ENCODE measurements at places on chromosomes 7 and 10.
A peak's percentile ranks its signal among the peaks of the same experiment; 100 is the strongest.

DNA sequence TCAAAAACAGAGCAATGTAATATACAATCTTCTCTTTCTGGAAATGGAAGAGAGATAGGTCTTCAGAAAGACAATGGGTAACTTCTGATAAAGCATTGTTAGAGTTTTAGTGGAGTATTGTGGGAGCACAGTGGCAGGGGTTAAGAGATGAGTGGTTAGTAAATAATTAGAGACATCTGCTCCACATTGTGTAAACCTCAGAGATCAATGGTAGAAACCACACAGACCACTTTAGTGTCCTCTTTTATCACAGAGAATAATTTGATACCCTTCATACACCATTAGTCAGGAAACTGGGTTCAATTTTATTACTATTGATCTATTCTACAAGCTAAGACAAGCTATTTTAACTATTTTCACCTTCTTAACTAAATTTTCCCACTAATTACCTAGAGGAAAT lies 35.9 kb upstream of the MAGI2 start:
- DNase-seq, result no peak

- DNase-seq, result no peak
These were observed 87.4 kb upstream of the PIP4K2A start for GRCh38 chr10:22801785-22802184.

- DNase-seq, result no peak
These were observed 4.5 kb downstream of the ZSCAN25 start for GRCh38 chr7:99621271-99621670.

GRCh38 chr10:72702868-72703581 lies 11.1 kb downstream of the MCU start:
- DNase-seq, result no peak

DNA sequence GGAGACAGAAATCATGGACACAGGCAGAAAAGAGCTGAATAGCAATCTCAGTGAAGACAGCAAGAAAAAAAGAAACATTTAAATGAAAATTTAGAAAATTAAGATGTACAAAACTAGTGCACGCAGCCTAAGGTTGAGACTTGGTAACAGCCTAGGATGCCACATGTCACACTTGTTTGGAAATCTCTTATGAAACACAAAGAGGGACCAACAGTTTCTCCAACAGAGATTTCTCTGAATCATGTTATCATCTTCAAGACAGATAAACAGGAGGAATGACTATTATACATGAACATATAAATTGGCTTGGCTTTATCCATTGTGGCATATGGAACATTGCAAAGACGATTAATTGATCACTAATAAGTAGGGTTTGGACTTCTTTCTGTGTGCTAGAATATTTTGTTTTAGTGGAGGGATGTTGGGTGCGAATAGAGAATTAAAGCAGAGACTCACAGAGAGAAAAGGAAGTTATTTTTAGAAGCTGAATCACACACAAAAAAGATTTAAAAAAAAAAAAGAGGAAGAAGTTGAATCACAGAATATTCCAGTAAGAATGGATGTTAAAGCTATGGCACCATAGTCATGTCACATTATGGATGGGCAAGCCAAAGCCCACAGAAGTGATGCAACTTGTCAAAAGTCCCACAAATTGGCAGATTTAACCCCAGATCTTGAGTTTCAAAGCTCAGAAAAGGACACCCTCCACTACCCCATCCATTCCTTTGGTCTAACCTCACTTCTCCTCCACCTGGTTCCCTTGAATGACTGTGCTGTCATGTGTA lies 91.6 kb downstream of the MYOF start:
- no peak for DNase-seq

GRCh38 chr7:158067931-158068482 lies 519.6 kb downstream of the PTPRN2 start:
- no peak for DNase-seq

DNA sequence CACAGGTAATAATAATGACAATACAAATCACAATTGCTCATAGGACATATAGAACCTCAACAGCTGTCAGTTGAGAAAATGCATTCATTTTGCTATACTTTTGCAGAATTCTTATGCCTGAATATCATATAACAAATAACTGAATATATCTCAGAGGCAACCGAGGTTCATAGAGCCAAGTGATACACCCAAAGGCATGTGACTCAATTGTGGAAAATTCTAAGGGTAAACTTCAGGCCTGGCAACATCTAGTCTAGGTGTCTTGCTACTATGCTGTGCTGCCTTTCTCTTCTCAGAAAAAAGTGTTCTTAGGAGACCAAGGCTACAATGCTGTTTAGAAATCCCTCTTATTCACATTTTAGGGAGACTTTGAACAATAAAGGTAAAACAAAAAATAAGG lies 270.7 kb downstream of the BAMBI start:
- DNase-seq, result no peak

GRCh38 chr7:13262929-13263530 lies 575.6 kb downstream of the ARL4A start:
- no peak for DNase-seq

- DNase-seq, result peak; percentile 91
These were observed 34.5 kb downstream of the MAD1L1 start for GRCh38 chr7:2198206-2198605.

GRCh38 chr10:26445411-26446031 lies 7.4 kb downstream of the APBB1IP start:
- no peak for DNase-seq

- DNase-seq, result no peak
These were observed 623.6 kb upstream of the FZD8 start for GRCh38 chr10:36265741-36266140.

DNA sequence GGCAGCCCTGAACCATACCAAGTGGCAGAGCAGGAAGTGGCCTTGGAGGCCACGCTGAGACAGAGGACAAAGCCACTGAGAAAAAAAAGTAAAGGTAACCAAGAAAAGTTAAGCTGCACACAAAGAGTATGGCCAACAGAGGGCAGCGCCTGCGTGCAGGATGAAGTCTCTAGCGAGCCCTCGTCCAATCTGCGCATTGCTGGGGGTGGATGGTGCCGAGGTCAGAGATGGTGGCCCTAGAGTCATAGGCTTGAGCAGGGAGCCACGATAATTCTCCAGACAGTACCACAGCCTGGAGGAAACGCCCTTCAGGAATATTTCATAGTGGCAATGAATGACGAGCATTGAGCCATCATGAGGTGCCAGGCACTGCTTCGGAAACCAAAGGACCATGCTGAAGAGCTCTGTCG lies 9.7 kb downstream of the ATP6V0E2 start:
- DNase-seq, result no peak

DNA sequence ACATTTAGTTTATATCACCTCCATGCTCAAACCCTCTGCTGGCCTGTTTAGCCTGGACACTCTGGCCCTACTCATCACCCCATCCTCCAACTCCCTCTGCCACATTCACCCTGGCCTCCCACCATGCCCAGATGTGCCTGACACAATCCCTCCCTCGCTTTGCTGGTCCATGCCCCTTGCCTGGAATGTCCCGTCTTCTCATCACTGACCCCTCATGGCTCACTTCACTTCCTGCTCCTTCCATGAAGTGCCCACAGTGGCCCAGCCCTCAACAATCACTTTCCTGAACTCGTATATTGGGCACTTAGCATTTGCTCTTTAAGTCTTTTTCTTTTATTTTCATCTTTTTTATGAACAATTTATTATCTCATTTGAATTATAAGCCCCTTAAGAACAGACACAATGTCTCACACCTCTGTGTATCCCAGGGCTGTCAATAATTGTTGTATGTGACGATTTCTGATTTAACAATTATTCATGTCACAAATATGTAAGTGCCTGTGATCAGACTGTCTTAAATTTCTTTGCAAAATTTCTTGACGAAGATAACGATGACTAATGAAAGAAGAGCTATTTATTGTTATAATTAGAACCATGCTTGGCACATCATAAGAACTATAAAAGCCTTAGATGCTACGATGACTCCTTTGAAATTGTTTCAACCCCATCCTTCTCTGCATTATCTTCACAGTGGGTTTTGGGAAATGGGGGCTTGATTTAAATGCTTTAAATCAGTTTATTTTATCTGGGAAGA lies 209.9 kb upstream of the YAE1 start:
- no peak for DNase-seq

GRCh38 chr10:22340329-22341189 lies 4.7 kb upstream of the SPAG6 start:
- DNase-seq, result peak; percentile 65

DNA sequence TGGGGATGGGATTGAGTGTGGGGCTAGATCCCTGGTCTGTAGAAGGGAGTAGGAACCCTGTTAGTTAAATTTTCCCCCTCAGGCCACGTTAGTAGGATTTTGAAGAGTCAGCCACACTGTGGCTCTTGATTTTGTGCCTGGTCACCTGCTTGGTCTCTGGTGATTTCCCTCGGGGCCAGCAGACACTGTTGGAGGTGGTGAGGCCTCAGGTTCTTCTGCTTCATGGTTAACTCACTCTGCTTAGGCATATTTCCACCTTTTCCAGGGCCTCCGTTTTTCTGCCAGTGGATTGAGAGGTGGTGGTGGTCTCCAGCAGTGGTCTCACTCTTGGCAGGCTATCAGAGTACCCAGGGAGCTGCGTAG lies 4.1 kb downstream of the TSPAN14 start:
- DNase-seq, result no peak

GRCh38 chr7:96636342-96636860 lies 73.2 kb downstream of the SEM1 start:
- DNase-seq, result no peak

DNA sequence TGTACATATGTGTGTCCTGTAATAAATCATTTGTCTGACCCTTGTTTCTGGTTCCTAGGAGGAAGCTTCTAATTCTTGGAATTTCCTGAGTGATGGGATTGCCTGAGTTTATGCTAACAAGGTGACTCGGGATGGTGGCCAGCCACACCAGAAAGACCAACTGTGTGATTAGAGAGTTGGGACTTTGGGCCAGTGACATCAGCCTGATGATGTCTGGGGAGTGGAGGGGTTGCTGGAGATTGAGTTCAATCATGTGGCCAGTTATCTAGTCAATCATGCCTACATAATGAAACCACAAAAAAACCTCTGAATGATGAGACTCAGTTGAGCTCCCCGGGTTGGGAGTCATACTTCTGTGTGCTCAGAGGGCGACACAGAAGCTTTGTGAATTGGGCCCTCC lies 23.5 kb upstream of the CARD11 start:
- no peak for DNase-seq

DNA sequence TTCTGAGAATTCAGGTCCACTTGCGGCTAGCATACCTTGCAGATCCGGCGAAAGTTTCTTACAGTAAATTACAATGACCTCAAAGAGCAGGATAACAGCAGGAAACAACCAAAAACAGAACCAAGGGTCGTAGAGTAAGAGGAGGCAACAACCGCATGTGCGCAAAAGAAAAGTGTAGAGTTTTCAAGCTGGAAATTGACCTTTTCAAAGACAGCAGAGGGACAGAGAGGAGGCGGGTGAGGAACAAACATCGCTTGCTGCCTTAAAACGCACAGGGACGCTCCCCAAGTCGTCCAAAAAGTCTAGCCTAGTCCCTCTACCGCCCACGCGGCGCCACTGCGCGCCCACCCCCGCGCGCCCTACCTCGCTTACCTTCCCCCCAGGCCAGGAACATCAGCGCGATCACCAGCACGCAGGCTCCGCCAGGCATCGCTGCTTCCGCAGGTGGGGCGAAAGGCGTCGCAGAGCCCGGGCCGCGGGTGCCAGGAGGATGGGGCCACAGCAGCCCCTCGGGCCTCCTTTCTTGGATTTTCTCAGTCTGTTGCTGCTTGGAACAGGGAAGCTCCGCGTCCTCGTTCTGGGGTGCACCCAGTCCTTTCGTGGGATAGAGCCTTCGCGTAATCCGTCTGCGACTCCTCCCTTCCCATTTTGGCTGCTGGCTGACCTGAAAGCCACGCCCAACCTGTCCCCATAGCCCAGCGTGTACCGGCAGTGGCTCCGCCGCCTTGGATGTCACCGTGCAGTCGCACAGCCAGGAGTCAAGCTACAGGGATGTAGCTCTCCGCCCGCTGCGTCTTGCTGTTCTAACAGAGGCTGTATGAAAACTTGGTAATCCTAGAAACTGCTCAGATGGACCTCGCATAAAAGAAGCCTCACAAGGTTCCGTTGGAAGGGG lies at the start of gene VWDE:
Gene VWDE (minus strand): TSS at position 579 of the 895 bp plus-strand sequence. CDS start 149 bp downstream, at position 430.
- DNase-seq, result peak; percentile 88

DNA sequence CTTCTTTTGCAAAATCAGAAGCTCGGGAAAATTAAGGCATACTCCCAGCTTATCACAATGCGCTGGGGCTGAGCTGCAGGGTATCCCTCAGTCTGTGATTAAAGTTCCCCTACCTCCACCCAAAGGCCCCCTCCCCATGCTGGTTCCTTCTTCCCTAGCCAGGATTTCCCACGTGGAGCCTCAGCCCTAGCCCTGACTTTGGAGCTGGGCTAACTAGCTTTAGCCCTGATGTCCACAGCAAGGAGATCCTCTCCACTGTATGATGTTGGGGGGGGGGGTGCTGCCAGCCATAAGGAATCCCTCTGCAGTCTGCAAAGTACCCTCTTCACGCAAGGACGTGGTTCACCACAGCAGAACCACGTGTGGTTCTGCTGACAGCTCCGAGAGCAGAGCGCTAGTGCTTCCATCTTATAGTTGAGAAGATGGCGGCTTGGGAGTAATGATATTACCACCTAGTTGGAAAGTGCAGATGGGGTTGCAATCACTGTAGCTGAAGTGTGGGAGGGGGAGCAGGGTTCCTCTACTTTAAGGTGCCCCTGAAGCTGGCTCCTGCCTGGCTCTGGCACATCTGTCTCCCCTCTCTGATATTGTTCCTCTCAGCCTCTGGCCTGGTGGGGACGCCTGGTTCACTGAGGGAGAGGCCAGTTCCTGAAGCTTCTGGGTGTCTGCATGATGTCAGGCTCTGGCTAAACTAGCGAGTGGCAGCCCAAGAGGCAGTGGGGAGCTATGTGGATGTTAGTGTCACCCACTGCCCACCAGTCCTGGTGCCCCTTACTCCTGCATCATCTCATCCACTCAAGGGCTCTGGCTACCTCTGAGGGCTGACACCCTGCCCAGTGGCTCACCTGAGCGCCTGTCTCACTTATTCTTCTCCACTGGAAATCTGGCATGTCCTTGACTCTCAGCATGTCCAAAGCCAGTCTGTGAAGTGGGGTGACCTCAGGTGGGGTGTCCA lies 270.7 kb downstream of the RPS24 start:
- no peak for DNase-seq
